ENCODE measurements at places on chromosomes 5 and 9.

GRCh38 chr5:40585537-40586267, 94.0 kb upstream of the PTGER4 start:
- no peak overlapping the region for H3K27ac ChIP-seq
- H3K36me3 ChIP-seq: peaks cover 2% of the 10 kb centered on the region
- no peak overlapping the region for H3K4me3 ChIP-seq
- DNase-seq: no peak

DNA sequence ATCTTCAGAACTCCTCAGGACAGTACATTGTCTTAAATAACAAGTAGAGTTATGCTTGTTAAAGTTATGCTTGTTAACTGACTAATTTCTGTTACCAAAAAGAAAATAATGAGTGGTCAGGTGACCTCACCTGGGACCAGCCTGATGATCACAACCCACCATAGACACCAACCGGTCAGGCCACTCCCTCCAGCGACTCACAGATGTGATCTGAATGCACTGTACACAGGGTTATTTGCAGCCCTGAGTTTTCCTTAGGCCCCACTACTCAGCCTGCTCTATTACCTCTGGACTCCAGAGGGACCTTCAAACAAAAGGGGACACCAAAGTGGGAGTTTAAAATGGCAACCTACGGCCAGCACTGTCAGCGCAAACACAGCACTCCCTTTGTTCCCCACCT, 55.3 kb downstream of the ARSB start:
- H3K36me3 ChIP-seq: peaks cover 4% of the 10 kb centered on the region
- no peaks in the 10 kb centered on the region for H3K4me1 ChIP-seq
- H3K4me3 ChIP-seq: no peak overlapping the region
- no peaks in the 10 kb centered on the region for H3K27me3 ChIP-seq
- H3K27ac ChIP-seq: no peak overlapping the region

DNA sequence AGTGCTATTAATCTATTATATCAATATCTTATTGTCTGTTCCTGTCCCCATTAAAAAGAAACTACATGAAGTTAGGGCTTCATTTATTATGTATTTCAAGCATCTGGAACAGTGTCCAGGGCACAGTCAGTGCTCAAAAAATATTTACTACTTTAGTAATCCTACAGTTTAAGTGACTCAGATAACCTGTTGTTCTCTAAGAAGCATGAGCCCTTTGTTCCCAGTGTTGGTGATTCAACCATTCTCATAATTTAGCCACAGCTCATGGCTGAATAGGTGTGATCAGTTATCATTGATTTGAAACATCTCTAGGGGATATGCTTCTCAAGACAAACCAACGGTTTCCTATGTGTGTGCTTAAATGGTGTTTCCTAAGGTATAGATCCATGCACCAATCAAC, 292.7 kb downstream of the TMEM167A start:
- H3K36me3 ChIP-seq: no peaks in the 10 kb centered on the region
- H3K4me3 ChIP-seq: no peak overlapping the region
- no peak overlapping the region for H3K27ac ChIP-seq
- no peak for DNase-seq
- peaks cover 10% of the 10 kb centered on the region for H3K27me3 ChIP-seq

DNA sequence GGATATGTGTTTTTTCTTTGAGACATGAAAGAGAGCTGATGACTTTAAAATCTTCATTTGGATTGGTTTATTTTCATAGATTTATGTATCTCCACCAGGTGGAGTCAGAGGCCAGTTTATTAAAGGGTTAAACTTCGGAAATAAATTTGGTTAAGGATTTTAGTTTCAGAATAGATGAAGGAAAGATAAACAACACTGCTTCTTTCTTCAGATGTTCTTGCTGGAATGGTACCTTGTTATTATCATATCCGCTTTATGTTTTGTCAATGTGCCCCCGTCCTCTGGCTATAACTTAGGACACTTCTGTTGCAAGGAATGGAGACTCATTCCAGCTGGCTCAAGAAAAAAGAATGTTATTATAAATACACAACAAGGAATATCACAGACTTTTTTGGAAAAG, 81.2 kb downstream of the ALDH1A1 start:
- no peaks in the 10 kb centered on the region for H3K4me1 ChIP-seq
- no peaks in the 10 kb centered on the region for H3K36me3 ChIP-seq

DNA sequence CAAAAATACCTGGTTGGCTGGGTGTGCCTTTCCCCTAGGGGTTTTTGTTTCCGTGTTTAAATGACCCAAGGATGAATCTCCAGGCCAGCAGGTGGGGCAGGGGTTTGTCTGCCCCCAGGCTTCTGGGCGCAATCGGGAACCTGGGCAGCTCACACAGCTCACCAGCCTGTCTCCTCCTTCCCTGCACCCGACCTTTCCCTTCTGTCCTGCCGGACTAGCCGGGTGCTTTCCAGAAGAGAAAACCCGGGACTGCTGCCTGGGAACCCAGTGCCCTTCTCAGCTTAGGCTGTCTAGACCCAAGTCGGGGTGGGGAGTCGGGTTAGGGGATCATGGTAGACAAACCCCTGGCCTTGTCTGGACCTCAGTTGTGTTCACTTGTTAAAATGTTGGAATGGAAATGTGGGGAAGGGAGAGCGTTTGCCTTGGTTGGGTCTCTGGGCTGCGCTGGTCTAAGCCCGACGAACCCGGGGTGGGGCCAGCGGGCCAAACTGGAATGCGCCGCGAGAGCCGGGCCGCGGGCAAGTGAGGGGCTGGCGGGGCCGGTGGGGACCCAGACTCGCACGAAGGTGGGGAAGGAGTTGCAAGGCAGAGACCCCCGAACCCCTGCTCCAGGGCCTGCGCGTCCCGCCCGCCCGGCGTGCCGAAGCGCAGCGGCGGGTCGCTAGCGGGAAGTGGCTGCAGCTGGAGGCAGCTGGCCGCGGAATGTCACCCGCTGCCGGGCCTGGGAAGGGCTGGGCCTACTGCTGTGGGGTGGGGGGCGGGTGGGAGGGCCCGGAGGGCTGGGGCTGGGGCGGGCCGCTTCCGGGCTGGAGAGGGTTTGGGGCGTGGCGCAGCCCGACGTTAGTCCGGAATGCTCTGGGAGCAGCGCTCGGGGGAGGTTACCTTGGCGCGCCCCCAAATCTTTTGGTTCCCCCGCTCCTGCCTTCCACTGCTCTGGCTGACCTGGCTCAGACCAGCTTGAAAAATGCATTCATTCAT, 84.6 kb downstream of the DAB2IP start:
- H3K4me3 ChIP-seq: no peak overlapping the region
- peaks cover 20% of the 10 kb centered on the region for H3K27me3 ChIP-seq
- DNase-seq: no peak
- no peaks in the 10 kb centered on the region for H3K36me3 ChIP-seq
- H3K4me1 ChIP-seq: peaks cover 42% of the 10 kb centered on the region

GRCh38 chr9:76893395-76893932, 12.4 kb downstream of the PRUNE2 start:
- H3K4me1 ChIP-seq: no peaks in the 10 kb centered on the region
- no peak for DNase-seq
- peaks cover 9% of the 10 kb centered on the region for H3K27me3 ChIP-seq
- H3K36me3 ChIP-seq: no peaks in the 10 kb centered on the region
